ENCODE measurements at places on chromosomes 12 and 14. TPM values are rescaled to one million over a fixed set of nuclear protein-coding genes. Genes with fewer than 3 reads are reported as not detected.
A peak's percentile ranks its signal among the peaks of the same experiment; 100 is the strongest.

SFSWAP gene
- total RNA-seq = 38.8 TPM

TAS2R30 gene
- total RNA-seq = 1.2 TPM

KRT77 gene
- total RNA-seq = not detected

VRTN gene
- total RNA-seq = not detected

POTEM gene
- not detected for total RNA-seq

C1R gene
- total RNA-seq = 19.8 TPM

RIMBP2 gene
- total RNA-seq = 0.92 TPM

WSCD2 gene
- total RNA-seq = 0.32 TPM

ETFRF1 gene
- 19.5 TPM for total RNA-seq

LRIG3 gene
- 80.4 TPM for total RNA-seq

TMCC3 gene
- 0.59 TPM for total RNA-seq

TMEM179 gene
- total RNA-seq = 1.2 TPM

GPR68 gene
- 0.46 TPM for total RNA-seq

DNA sequence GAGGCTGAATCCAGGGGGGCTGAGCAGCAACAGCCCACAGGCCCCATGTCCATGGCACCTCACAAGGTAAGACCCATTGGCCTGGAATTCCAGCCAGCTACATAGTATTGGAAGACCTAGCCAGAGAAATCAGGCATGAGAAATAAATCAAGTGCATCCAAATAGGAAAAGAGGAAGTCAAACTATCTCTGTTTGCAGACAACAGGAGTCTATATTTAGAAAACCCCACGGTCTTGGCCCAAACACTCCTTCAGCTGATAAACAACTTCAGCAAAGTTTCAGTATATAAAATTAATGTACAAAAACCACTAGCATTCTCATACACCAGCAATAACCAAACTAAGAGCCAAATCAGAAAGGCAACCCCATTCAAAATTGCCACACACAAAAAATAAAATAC, 16.9 kb downstream of the PDE6H start:
- H3K36me3 ChIP-seq = no peaks in the 10 kb centered on the region
- no peak overlapping the region for H3K27ac ChIP-seq
- peaks cover 22% of the 10 kb centered on the region for H3K4me1 ChIP-seq
- no peak for DNase-seq
- no peaks in the 10 kb centered on the region for H3K27me3 ChIP-seq

- no peak for DNase-seq
- H3K4me1 ChIP-seq = peaks cover 42% of the 10 kb centered on the region
- peak overlapping the region; percentile 90 for H3K27ac ChIP-seq
- H3K36me3 ChIP-seq = peaks cover 29% of the 10 kb centered on the region
- H3K4me3 ChIP-seq = peak overlapping the region; percentile 54
Observed at GRCh38 chr12:50088577-50089335, 3.6 kb downstream of the SMARCD1 start.

- no peaks in the 10 kb centered on the region for H3K4me1 ChIP-seq
- no peak overlapping the region for H3K4me3 ChIP-seq
- no peak for DNase-seq
- no peaks in the 10 kb centered on the region for H3K36me3 ChIP-seq
Observed at GRCh38 chr12:22409377-22410164, 75.1 kb upstream of the ST8SIA1 start.

DNA sequence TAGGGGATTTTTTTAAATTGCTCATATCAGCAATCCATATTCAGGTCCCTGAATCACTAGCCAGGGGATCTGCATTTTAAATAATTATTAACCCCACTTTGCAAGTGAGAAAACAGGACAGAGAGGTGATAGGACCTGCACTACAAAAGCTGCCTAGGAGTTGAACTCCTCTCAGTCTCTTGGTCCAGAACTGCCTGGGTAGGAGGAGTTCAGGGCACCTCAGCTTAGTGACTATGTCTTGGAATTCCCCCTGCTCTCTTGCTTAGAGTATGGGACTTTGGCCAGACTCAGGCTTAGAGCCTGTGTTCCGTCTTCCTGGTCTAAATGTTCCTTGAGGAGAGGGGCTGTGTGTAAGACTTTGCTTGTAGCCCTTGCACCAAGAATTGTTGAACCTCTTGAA, 68.2 kb upstream of the WSCD2 start:
- no peaks in the 10 kb centered on the region for H3K4me1 ChIP-seq
- no peak for DNase-seq
- peaks cover 11% of the 10 kb centered on the region for H3K27me3 ChIP-seq
- H3K4me3 ChIP-seq = no peak overlapping the region
- H3K27ac ChIP-seq = no peak overlapping the region

GRCh38 chr12:92404921-92405320, 259.3 kb upstream of the BTG1 start:
- no peak overlapping the region for H3K27ac ChIP-seq
- no peak for DNase-seq
- no peaks in the 10 kb centered on the region for H3K4me1 ChIP-seq

DNA sequence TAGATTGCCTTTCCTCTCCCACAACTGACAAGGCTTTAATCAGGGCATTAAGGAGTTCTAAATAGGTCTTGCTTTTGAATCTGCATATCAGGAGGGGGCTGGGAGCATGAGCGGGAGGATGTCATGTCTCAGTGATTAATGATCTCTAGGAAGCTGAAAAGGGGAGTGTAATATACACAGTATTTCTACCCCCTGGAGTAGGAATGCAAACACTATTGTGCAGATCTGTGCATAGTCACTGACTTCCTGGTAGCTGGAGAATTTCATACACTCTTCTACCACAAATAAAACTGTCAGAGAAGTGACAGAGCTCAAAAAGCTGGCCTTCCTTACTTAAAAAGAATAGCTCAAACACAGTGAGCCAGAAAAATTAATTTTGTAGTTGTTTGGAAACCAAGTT, 65.8 kb downstream of the RIC8B start:
- H3K4me1 ChIP-seq = peaks cover 39% of the 10 kb centered on the region
- peaks cover 4% of the 10 kb centered on the region for H3K36me3 ChIP-seq
- peak overlapping the region; percentile 86 for H3K27ac ChIP-seq
- H3K4me3 ChIP-seq = no peak overlapping the region
- DNase-seq = no peak
- no peaks in the 10 kb centered on the region for H3K27me3 ChIP-seq

- no peaks in the 10 kb centered on the region for H3K36me3 ChIP-seq
- no peak for DNase-seq
- H3K4me3 ChIP-seq = no peak overlapping the region
- no peaks in the 10 kb centered on the region for H3K4me1 ChIP-seq
- no peak overlapping the region for H3K27ac ChIP-seq
Observed at GRCh38 chr14:66530526-66530925, 22.6 kb downstream of the GPHN start.

DNA sequence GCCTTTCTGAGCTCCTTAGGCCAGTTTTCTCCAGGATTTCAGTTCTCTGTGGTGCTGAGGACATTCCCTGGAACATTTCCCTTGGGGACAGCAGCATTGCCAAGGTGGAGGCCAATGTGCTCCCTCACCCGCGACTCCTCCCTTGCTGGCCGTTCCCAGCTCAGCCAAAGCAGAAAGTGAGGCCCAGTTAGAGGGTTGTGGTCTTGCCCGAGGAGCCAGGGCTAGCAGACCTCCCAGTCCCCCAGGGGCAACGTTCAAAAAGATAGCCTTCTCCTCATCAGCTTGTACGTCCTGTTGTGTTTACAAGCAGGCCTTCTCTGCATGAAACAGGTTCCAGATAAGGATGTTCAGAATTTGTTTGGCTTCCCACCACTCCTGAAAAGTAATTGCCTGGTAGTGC, 78.4 kb downstream of the SSPN start:
- no peaks in the 10 kb centered on the region for H3K36me3 ChIP-seq
- H3K4me1 ChIP-seq = peaks cover 43% of the 10 kb centered on the region
- no peaks in the 10 kb centered on the region for H3K27me3 ChIP-seq
- peak overlapping the region; percentile 89 for H3K27ac ChIP-seq

- DNase-seq = no peak
- H3K4me1 ChIP-seq = peaks cover 3% of the 10 kb centered on the region
- H3K36me3 ChIP-seq = no peaks in the 10 kb centered on the region
- H3K27ac ChIP-seq = no peak overlapping the region
- H3K4me3 ChIP-seq = no peak overlapping the region
Observed at GRCh38 chr12:11071414-11071813, 9.3 kb upstream of the TAS2R46 start.

- no peaks in the 10 kb centered on the region for H3K36me3 ChIP-seq
- no peaks in the 10 kb centered on the region for H3K4me1 ChIP-seq
- no peak overlapping the region for H3K27ac ChIP-seq
- no peak for DNase-seq
- H3K27me3 ChIP-seq = peaks cover 39% of the 10 kb centered on the region
Observed at GRCh38 chr12:111105294-111105693, 184.9 kb upstream of the MYL2 start.

GRCh38 chr12:67280572-67280971, 11.4 kb downstream of the CAND1 start:
- H3K27me3 ChIP-seq = no peaks in the 10 kb centered on the region
- no peak overlapping the region for H3K27ac ChIP-seq
- H3K4me1 ChIP-seq = peaks cover 39% of the 10 kb centered on the region
- peaks cover 8% of the 10 kb centered on the region for H3K36me3 ChIP-seq
- no peak overlapping the region for H3K4me3 ChIP-seq

- no peaks in the 10 kb centered on the region for H3K36me3 ChIP-seq
- no peak for DNase-seq
- H3K4me1 ChIP-seq = no peaks in the 10 kb centered on the region
- H3K27me3 ChIP-seq = peaks cover 18% of the 10 kb centered on the region
- no peak overlapping the region for H3K4me3 ChIP-seq
- no peak overlapping the region for H3K27ac ChIP-seq
Observed at GRCh38 chr14:92861856-92862745, 60.8 kb upstream of the CHGA start.

DNA sequence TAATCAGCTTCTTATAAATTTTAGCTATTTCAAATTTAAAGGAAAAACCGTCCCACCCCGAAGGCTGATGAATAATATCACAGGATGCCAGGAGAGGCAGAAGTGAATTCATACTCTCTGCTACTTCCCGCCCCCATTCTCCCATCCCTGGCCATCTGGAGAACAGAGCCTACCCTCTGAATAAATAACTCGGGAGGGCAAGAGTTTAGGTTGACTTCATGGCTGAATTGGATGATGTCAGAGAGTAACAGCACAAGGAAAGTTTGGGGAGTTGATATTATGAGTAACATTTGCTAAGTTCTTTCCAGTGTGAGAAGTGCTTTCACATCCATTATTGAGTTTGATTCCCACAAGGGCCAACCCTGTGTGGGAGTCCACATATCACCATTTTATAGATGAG, 241.6 kb downstream of the EGLN3 start:
- H3K36me3 ChIP-seq = no peaks in the 10 kb centered on the region
- H3K27ac ChIP-seq = no peak overlapping the region
- DNase-seq = no peak
- peaks cover 12% of the 10 kb centered on the region for H3K4me1 ChIP-seq
- H3K4me3 ChIP-seq = no peak overlapping the region

GRCh38 chr12:64110864-64111263, 111.2 kb downstream of the KICS2 start:
- peak overlapping the region; percentile 29 for H3K27ac ChIP-seq
- H3K4me1 ChIP-seq = peaks cover 5% of the 10 kb centered on the region
- no peak for DNase-seq
- H3K4me3 ChIP-seq = no peak overlapping the region
- peaks cover 23% of the 10 kb centered on the region for H3K36me3 ChIP-seq

GRCh38 chr14:72679536-72680151, 214.3 kb downstream of the DPF3 start:
- no peak overlapping the region for H3K27ac ChIP-seq
- no peak for DNase-seq
- H3K4me3 ChIP-seq = no peak overlapping the region
- no peaks in the 10 kb centered on the region for H3K27me3 ChIP-seq
- peaks cover 3% of the 10 kb centered on the region for H3K36me3 ChIP-seq

GRCh38 chr14:69014829-69015259, 35.7 kb upstream of the ACTN1 start:
- no peaks in the 10 kb centered on the region for H3K36me3 ChIP-seq
- H3K4me1 ChIP-seq = peaks cover 50% of the 10 kb centered on the region
- H3K27me3 ChIP-seq = no peaks in the 10 kb centered on the region
- H3K27ac ChIP-seq = no peak overlapping the region
- DNase-seq = no peak

DNA sequence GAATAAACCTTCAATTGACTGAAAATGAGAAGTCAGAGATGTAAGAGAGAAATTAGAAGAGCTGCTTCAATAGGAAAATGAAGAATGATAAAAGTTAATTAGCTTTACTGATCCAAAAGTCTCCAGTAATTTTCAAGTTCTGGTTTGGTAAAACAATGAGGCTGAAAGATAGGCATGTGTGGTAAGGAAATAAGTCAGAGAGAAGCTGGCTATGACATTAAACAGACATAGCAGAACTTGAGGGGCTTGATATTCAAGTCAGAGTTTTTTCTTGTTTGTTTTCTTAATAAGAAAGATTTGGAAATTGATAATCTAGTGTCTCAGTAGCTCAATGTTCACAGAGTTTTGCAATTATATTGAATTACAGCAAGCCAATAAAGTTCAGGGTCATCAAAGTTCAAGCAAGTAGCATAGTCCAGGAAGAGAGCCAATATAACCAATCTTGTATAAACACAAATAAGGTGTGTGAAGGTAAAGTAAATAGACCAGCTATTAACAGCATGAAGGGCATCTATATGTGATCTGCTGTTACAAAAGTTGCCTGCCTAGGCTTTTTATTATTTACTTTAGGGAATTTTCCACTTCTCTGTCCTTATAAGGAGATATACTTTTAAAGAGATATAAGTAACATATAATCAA, 1111.5 kb downstream of the TRHDE start:
- H3K27ac ChIP-seq = no peak overlapping the region
- DNase-seq = no peak
- no peaks in the 10 kb centered on the region for H3K36me3 ChIP-seq
- no peak overlapping the region for H3K4me3 ChIP-seq
- H3K4me1 ChIP-seq = no peaks in the 10 kb centered on the region

- no peak overlapping the region for H3K27ac ChIP-seq
- H3K4me3 ChIP-seq = no peak overlapping the region
- H3K4me1 ChIP-seq = peaks cover 15% of the 10 kb centered on the region
- peaks cover 4% of the 10 kb centered on the region for H3K36me3 ChIP-seq
- no peak for DNase-seq
Observed at GRCh38 chr14:53979747-53980642, 23.4 kb upstream of the BMP4 start.
